D721Med (cell line): ENCODE measurements at places on chromosomes 12 and 14.
A peak's percentile ranks its signal among the peaks of the same experiment; 100 is the strongest.

DNA sequence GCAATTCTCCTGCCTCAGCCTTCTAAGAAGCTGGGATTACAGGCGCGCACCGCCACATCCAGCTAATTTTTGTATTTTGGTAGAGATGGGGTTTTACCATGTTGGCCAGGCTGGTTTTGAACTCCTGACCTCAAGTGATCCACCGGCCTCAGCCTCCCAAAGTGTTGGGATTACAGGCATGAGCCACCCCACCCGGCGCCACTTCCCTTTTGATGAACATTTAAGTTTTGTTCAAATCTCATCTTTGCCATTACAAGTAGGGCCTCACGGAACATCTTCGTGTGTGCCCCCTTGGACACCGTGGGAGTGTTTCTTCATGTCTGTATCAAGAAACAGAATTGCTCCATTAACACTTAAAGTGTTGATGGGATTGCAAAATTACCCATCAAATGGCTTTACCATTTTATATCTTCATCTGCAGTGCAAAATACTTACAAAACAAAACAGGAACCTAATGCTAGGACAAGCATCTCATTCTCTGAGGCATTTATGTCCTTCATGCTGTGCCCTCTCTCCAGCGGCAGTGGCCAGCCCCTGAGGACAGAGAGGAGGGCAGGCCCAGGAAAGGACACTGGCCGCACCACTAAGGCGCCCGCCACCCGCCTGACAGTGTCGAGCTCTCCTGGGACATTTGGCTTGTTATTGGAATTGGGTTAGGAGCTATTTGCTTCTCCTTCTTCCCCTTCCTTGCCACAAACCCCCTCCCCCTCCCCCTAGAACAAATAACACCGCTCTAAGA lies 61.7 kb downstream of the RFX4 start:
- no peak for DNase-seq

- DNase-seq: no peak
These were observed 212.0 kb downstream of the SLC15A4 start for GRCh38 chr12:128611736-128612135.

GRCh38 chr14:48710133-48710532 lies 876.0 kb downstream of the RPS29 start:
- DNase-seq: no peak

- no peak for DNase-seq
These were observed 25.5 kb downstream of the ITGA7 start for GRCh38 chr12:55682087-55682796.

DNA sequence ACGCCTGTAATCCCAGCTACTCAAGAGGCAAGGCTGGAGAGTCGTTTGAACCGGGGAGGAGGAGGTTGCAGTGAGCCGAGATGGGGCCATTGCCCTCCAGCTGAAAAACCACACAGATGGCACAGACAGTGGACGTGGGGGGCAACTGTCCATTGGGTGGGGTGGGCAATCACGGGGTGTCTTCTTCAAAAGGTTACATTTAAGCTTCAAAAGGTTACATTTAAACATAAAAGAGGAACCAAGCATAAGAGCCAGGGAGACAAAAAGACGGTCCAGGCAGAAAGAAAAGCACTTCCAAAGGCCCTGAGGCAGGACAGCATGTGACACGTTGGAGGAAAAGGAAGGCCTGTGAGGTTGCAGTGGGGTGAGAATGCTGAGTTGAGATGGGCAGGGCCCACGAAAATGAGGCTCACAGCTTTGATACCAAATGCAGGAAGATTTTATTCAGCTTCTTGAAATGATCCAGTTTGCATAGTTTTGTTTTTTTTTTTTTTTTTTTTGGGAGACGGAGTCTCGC lies 10.7 kb downstream of the SCARB1 start:
- no peak for DNase-seq

- DNase-seq: no peak
These were observed 107.6 kb upstream of the FUT8 start for GRCh38 chr14:65304963-65305362.

GRCh38 chr12:131738196-131738595 lies 27.3 kb downstream of the SFSWAP start:
- no peak for DNase-seq

DNA sequence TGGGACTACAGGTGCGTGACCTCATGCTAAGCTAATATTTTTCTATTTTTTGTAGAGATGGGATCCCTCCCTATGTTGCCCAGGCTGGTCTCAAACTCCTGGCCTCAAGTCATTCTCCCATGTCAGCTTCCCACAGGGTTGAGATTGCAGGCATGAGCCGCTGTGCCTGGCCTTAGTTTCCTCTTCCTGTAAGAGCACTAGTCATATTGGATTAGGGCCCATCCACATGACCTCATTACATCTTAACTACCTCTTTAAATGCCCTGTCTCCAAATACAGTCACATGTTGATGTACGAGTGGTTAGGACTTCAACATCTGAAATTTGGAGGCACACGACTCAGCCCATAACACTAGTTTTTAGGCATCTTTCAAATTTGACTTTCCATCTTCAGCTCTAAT lies 72.2 kb upstream of the RASSF3 start:
- DNase-seq: no peak

DNA sequence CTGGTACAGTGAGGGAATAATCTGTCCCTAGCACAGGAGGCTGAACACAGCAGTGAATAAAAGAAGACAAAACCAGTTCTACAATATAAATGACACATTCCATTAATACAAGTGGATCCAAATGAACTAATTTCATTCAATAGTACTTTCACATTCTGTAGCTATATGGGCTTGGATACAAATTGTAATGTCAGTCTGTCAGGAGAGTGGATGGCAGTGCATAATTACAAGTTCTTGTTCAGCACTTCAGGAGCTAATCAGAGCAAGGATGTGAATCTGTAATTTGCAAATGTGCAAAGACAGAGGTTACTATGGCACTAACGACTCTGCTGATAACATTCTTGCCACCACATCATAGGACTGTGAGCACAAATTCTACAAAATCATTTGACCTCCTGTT lies 697.9 kb downstream of the DIO2 start:
- no peak for DNase-seq

- no peak for DNase-seq
These were observed 51.6 kb downstream of the ARF6 start for GRCh38 chr14:49944501-49944900.

- DNase-seq: peak; percentile 93
These were observed 50.6 kb downstream of the LRCOL1 start for GRCh38 chr12:132559652-132560363.

- DNase-seq: no peak
These were observed 398.6 kb downstream of the ZFP36L1 start for GRCh38 chr14:68394118-68394763.

GRCh38 chr14:93036652-93037345 lies 78.9 kb downstream of the ITPK1 start:
- no peak for DNase-seq

DNA sequence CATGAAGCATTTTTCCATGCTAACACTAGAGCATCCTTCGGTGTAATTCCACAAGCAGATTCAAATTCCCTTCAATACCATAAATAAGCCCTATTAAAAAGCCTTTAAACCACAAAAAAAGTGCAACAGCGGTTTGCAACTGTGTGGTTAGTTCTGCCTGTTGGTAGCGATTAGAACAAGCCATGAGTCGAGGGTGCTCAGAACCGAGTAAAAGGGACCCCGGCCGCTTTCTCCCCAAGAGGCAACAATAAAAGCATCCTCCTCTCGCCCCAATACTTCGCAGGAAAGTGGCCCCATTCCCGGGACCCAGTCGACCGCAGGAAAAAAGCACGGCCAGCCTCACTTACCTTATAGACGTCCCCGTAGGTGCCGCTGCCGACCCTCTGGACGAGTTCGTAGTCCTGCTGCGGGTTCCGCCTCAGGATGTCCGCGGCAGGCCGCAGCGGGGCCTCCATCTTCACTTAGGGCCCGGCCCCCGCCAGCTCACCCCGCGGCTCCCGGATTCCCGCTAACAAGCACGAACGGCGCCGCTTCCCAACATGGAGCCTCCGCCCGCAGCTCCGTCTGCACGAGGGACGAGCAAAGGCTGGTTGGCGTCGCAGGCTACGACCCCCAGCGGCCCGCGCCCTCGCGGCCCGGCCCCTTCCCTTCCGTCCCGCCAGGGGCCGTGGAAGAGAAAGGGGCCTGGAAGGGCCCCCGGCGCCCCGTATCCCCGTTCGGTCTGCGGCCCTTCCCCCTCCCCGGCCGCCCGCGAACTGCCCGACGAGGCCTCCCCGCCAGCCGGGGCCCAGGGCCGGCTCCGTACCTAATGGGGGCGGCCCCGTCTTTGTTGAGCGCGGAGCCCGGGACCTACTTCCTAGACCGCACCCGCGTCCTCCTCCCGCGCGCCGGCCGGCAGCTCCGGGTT lies 521 bp downstream of the MAP4K5 start:
- no peak for DNase-seq

DNA sequence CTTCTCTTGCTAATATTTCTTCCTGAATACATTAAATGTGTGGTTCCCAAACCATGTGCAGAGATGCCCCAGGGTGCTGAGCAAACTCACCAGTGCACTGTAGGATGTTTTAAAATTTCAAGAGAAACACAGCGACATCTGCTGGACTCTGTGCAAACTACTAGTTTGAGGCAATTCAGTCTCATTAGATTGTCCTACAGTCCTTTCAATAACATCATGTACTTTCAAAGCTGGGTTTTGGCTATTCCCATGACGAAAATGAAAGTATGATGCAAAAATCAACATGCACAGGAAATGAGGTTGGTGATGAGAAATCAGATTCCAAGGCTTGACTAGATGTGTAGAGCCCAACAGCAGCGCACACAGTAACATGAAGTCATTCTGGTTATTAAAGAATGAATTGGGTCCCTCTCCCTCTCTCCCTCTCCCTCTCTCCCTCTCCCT lies 66.3 kb downstream of the CLIP1 start:
- DNase-seq: no peak

- no peak for DNase-seq
These were observed 159.9 kb upstream of the SRRM4 start for GRCh38 chr12:118821386-118821925.

DNA sequence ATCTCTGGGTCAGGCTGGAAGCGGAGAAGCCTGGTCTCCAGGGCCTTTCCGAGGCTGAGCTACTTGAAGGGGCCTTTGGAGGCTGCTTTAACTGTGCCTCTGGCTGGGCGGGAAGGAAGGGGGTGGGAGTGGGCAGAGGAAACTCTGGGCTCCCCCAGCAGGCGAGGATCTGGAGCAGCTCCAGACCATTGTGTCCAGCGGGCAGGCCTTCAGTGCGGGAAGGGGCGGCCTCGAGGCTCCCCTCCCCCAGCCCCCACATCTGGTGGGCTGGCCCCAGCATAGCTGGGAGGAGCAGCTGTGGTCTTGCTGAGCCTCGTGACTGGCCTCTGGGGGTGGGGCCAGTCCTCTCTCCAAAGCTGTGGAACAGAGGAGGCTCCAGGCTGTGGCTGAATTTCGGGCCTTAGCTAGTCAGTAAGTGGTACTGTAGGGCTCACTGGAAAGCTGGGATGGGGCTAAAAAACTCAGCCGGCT lies 3.4 kb downstream of the TAMALIN start:
- DNase-seq: no peak

GRCh38 chr12:106291342-106291741 lies 11.2 kb upstream of the TCP11L2 start:
- DNase-seq: no peak

DNA sequence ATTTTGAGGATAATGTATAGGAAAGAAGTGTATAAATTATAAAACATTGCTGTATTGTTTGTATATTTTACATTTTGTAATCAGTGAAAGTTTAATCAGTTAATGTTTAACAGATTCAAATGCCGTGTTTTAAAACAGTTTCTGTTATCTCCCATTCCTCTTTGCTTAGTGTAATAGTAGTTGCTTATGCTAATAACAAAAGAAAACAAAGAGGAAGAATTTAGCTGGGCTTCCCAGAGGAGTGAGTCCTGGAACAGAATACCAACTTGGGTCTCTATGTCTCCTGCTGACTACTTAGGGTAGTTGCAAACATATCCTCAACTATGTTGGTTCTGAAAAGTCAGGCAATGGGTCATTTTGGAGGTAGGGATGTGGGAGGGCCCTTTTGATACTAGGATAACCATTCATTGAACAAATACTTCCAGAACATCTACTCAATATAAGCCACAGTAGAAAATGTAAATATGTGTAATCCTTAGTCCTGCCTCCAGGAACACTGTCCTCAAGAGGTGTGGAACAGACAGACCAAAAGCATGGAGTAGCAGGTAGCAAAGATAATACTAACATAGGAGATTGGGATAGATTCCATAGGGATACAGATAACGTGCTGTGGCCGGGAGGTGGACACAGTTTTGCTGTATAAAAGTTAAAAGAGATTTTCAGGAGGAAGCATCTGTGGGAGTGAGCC lies 36.1 kb upstream of the EVL start:
- no peak for DNase-seq

DNA sequence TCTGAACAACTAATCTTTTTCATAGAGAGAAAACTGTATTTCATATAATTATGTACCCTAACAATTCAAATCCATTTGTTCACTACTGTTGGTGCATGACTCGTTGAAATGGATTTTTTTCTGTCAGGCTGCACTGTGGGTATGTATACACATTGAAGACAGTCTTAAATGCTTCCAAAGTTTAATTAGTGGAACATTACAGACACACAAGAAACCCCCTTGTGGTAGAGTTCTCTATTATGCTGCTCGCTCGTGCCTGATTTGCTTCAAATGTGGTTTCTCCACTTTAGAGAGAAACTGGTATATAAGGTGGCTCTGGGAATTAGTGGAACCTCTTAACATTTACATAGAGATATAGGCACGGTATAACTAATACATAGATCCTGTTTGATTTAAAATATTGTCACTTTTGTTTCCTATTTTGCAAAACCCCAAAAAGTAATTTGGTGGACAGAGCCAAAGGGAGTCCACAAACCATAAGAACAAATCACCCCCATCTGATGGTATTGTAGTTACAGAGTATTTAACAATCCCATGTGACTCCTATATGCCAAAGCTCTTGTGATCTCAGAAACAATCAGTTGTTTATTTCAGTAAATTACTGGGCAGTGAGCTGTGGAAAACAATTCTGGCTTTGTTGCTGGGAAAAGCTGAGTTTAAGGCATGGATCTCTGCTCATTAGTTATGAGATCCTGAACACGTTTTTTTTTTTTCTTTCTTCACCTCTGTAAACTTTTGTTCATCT lies 159.5 kb downstream of the BRMS1L start:
- DNase-seq: no peak

GRCh38 chr12:51374361-51374760 lies 16.8 kb downstream of the GALNT6 start:
- DNase-seq: no peak

DNA sequence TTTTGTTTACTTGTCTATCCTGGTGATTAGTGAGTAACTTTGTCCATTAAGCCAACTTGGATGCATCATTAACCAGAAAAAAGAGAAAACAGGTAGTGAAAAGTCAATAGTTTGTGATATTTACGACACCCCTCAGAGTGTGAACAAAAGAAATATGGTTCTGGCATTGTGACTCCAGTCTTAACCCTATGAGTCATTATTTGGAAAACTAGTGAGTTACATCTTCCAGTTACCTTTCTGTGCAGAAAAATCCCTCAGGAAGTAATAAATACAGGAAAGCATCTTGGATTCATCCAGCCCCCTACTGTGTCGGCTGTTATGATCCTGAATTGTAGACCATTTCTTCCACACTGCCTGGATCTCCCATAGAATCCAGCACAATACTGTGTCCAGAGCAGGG lies 379.1 kb downstream of the GALC start:
- DNase-seq: no peak
